ENCODE measurements at places on chromosomes 12 and 14.
A peak's percentile ranks its signal among the peaks of the same experiment; 100 is the strongest.

DNA sequence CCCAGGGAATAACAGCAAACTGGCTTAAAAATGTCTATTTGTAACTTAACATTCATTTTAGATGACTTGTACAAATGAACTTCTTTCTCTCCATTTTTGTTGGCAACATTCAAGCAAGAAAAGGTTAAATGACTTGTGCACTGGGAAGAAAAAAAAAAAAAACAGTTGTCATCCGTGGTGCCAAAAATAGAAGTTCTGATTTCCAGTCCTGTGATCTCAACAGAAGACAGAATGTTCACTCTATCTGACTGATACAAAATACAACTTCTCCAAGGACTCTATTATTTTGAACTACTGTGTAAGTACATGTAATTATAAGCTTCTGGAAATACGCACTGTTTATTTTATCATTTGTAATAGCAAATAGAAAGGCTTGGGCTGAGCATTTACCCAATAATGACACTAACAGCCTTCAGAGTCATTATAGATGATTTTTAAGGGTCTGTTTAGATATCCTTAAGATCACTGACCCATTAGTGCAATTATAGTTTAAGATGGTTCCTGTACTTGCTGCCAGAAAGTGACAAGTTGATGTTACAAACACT is 59.9 kb downstream of the LIN7A start:
- DNase-seq = no peak

DNA sequence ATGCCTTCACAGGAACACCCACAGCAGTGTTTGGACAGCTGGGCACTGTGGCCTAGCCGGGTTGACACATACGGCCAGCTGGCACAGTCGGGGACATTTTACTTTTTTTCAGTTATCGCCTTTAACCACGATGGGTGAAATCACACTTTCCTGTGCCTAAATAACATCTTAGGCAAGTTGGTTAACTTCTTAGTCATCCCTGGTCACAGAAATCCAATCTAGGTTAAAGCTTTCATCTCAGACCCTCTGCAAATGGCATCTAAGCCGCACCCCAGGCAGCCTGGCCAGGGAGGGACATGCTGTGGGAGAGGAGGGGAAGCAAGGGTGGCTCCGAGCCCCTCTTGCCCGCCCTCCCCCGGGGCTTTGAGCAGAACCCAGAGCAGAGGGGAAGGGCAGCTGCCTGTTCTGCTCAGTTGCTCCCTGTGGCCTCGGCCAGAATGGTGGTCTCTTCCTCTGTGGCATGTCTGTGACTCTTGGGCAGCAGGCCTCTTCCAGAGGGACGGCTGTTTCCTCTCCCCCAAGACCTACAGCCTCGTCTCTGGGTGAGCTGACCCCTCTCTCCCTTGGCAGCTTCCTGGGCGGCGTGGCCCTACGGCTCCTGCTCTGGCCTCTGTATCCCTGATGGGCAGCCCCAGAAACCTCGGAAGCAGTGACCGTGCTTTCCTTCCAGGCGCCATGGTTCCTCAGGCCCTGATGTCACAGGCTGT is 85.4 kb upstream of the DYNC1H1 start:
- no peak for DNase-seq

DNA sequence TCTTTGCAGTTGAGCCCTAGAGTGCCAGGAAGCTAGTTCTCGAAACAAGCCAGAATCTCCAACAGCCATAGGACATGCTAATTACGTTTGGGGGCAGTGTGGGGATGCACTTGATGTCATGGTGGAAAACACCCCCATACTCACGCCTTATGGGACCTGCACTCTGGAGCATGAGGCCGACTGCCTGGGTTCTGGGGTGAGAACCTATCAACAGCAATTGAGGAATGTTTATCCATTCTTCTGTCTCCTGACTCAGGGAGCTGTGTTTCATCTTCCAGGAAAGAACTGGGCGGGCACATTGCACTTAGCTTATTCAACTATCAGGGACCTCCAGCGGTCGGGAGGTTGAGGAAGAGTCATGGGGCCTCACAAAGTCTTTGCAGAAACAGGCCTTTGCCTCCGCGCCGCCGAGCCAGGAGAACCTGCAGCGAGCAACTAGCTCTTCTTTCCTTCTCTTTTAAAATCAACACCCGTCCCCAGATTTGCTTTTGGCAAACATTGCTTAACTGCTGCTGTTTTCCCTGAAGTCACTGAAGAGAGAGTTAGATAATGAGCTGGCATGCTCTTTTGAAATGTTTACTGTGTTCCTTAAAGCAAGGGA is 226.1 kb upstream of the DIO3 start:
- DNase-seq = peak; percentile 39

- no peak for DNase-seq
Observed at GRCh38 chr14:69997849-69998248, 118.6 kb downstream of the SMOC1 start.

GRCh38 chr12:81078469-81079196 is 754 bp downstream of the ACSS3 start:
- no peak for DNase-seq

GRCh38 chr14:51811706-51812105 is 48.7 kb upstream of the GNG2 start:
- no peak for DNase-seq

DNA sequence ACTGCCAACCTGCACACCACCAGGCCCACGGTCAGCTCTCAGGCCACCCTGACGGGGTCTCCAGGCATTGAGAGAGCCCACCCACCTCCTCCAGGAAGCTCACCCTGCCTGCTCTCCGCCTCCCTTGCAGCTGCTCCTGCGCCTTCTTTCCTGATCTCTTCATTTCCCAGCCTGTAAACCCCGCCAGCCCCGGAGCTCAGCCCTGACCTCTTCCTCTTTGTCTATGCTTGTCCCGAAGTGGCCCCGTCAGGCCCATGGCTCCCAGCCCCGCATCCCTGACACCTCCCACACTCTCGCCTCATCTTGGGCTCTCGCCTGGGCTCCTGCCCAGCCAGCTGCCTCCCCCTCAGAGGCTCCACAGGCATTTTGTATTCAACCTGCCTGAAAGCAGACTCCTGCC is 139.3 kb downstream of the CALM1 start:
- DNase-seq = peak; percentile 39

DNA sequence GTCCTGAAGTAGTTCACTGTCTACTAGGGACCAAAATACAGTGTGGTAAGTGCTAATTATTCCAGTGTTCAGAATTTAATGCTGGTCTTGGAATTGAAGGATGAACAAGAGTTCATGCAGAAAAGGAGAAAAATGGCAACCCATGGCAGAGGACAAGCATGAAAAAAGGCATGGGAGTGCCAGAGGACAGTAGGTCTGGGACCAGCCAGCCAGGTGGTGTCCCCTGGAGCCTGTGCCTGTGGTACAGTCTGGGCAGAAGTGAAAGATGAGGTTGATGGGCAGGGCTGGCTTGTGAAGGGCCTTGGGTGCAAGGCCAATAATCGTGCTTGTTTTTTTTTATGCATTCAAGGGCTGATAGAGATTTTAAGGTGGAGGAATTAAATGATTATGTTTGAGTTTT is 21.0 kb downstream of the C12orf75 start:
- DNase-seq = no peak

DNA sequence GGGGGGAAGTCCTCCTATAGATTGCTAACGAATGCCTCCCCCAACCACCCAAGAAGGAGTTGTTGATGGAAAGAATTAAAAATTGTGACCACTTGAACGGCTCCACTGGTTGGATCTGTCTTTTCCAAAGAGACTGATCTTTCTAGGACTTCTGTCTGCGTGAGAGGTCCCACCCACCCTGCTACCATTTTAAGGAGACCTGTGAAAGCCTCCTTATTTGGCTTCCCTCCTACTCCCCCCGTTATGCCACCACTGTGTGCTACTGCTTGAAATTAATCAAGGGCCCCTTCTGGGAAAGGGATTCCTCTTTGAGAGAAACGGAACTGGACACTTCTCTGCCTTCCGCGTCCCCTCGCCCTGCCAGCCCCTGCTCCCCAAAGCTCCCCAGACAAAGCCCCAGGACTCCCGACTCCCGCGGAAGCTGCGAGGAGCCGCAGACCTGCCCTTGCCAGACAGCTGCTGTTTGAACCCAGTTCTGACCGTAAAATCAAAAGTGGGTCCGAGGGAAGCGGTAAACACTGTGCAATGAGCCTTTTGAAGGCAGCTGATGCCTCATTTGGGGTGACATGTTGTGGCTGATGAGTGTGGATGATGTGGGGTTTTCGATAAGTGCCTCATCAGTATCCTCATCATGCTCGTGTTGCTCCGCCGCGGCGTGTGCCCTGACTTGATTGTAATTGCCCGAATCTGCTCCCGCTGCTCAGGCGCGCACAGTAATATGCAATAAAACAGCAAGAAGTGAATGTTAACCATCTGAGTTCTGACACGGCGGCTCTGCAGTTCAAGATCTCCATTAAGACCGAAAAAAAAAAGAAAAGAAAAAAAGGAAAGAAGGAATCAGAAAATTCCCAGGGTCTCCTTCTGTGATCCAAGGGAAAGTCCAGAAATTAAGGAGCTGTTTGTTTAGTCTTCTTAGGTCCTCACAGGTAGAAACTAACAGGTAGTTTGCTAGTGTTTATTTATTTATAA is 48.2 kb downstream of the MBIP start:
- DNase-seq = no peak

DNA sequence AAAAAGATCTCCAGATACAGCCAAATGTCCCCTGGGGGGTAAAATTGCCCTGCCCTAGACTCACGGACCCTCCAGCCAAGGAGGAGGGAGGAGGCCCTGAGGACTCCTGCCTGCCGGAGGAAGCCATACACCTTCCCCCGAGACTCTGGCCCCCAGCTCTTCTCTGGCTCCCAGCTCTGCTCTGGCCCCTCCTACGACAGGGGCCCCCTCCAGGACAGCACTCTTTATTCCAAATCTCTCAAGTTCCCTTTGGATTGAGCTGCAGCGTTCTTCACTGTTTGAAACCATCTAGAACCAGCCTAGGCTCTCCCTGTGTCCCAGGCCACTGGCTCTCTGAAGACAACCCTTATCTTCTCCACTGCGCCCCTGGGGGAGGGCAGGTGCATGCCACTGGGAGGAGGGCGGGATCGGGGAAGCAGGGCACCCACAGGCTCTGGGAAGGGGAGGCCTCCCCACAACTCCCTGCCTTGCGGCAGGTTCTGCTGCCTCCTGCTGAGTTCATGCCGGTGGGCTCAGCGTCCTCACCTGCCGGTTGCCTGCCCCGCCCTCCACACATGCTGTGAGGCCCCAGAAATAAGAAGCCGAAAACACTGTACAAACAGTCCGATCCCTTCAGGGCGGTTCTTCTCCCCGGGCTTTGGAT is 112.7 kb downstream of the DICER1 start:
- DNase-seq = no peak

GRCh38 chr12:62805517-62805916 is 129.4 kb downstream of the PPM1H start:
- DNase-seq = no peak

- DNase-seq = peak; percentile 44
Observed at GRCh38 chr14:23573384-23574015, 5.1 kb downstream of the JPH4 start.

- peak; percentile 49 for DNase-seq
Observed at GRCh38 chr12:53677016-53677799, 1.3 kb upstream of the ATP5MC2 start.

GRCh38 chr14:73713803-73714655 is at the start of gene PNMA1:
PNMA1 (minus strand) TSS chr14:73714384; CDS start chr14:73713639, 745 bp downstream.
- peak; percentile 86 for DNase-seq

- no peak for DNase-seq
Observed at GRCh38 chr12:70722584-70723343, 85.5 kb upstream of the PTPRB start.

- DNase-seq = no peak
Observed at GRCh38 chr12:123760267-123760938, 1.7 kb upstream of the DNAH10 start.

DNA sequence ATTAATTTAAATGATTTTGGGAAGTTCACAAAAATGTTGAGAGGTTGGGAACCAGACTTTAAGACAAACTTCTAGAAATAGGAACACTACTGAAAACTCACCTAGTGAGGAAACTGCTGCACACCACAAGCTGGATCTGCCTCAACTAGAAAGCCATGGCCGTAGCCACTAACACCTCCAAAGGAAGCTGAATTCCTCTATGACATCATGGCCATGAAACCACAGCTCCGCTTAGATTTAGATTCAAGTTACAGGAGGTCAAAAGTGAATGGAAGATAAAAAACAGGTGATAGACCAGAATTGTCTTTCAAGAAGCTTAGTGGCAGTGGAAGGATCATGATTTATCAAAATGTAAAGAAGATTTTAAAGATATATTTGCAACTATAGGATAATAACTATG is 208.8 kb upstream of the ALG10 start:
- DNase-seq = no peak

GRCh38 chr12:132147423-132148367 is 3.4 kb downstream of the NOC4L start:
- DNase-seq = no peak

DNA sequence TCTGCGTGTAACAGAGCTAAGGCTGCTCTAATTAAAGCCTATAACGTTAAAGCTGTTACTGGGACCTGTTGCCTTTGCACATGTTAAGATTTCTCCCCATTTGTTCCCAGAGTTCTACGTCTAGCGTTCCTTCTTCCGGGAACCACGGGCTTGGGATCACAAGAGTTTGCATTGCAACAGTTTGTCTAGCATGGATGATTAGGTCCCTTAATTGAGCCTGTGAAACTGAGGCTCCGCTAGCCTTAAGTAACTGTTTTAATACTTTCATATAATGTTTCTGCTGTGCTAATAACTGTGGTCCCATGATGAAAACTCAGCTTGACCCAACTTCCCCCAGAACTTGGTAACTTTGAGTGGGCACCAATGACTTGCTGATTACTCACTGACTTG is 16.7 kb upstream of the LYZ start:
- no peak for DNase-seq

- DNase-seq = no peak
Observed at GRCh38 chr12:40775661-40776060, 83.4 kb downstream of the CNTN1 start.

DNA sequence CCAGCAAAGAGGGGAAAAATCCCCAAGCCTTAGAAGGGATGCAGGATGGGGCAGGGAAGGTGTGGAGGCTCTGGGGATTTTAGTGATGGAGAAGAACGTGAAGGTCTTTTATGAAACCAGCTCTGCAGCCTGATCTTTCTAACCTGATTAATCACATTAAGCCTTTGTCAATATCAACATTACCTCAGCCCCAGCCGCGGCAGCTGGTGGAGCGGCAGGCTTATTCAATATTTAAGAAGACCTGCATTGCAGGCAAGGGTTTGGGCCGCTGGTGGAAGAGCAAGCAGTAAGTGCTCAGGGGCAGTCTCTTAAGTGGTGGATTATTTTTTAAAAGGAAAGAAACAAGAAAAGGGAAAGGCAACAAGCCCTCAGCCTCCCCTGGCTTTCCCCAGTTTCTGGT is 16.6 kb downstream of the RPH3A start:
- DNase-seq = no peak

DNA sequence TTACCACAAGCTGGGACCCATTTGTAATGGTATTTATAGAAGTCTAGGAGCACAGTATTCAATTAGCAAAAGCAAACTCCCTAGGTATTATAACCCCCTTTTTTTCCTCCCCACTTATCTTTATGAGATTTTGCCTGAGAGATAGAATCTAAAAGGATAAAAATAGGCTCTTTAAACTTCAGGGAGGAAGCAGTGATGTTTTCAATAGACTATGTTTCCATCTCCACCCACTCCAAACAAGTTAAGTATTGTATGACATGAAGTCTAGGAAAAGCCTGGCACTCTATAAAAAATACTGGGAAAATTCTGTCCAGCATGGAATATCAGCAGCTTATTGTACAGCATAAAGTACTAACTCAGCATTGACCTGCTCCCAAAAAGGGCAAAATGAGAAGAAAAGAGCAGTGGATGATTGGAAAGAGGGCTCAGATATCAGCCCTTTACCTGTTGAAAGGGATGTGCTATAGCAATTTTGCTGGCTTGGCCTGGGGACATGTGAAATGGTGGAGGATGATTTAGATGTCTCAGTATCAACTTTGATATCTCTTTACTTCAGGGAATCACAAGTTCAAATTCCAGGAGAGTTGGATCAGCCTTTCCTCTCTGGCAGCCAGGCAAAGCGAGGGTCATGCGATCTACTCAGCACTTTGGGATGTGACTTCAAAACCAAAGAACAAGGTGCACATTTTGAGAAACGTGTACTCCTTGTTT is 72.4 kb downstream of the IGF1 start:
- DNase-seq = no peak
